ENCODE measurements at places on chromosomes 6 and 20.

GRCh38 chr6:40887079-40887791, 151.8 kb downstream of the UNC5CL start:
- DNase-seq: no peak

- DNase-seq: no peak
Observed at GRCh38 chr20:23513164-23513563, 22.2 kb downstream of the CST8 start.

- DNase-seq: no peak
Observed at GRCh38 chr6:41522780-41523548, 23.2 kb upstream of the FOXP4 start.

DNA sequence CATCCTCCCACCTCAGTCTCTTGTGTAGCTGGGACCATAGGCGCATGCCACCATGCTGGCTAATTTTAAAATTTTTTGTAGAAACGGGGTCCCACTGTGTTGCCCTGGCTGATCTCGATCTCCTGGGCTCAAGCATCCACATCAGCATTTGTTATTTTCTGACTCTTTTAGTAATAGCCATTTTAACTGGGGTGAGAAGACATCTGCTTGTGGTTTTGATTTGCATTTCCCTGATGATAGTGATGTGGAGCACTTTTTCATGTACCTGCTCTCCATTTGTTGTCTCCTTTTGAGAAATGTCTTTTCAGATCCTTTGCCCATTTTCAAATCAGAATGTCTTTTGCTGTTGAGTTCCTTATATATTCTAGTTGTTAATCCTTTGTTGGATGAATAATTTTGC, 22.2 kb upstream of the TULP4 start:
- DNase-seq: peak; percentile 20

DNA sequence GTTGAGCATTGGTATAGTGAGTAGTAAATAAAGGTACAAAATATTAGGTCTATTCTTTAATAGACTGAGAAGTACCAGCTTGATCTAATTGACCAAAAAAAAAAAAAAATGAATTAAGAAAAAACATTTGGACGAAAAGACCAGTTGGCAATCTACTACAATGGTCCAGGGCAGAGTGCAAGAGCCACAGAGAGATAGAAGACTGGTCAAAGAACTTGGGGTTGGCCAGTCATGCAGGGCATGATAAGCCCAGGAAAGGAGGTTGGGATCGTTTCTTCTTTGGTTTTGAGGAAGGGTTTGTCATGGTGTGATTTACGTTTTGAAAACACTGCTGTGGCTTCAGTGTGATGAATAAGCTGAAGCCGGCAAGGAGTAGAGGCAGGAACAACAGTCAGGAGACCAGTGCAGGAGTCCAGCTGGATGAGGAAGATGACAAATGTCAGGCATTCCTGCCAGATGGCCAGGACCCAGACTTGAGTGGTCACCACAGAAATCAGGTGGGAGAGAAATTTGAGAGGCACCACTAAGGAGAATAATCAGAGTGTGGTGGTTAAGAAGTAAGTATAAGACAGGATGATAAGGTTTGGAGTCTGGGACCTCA, 14.0 kb downstream of the SMLR1 start:
- DNase-seq: no peak

DNA sequence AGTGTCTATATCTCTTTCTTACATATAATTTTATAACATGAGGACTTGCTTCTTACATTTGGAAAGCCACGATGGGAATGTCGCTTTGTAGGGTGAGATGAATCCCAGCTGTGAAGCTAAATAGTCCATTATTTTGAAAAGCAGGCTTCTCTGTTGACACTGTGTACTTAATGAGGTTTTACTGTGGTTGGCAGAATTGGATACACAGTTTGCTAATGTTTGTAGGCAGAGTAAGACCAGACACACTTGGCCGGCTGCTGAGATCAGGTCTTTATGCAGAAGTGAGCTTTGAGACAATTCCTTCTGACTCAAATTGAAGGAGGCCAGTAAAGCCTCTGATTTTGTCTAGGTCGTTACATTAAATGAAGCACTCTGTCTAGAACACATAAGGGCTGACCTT, 93.0 kb downstream of the NDUFAF5 start:
- no peak for DNase-seq

DNA sequence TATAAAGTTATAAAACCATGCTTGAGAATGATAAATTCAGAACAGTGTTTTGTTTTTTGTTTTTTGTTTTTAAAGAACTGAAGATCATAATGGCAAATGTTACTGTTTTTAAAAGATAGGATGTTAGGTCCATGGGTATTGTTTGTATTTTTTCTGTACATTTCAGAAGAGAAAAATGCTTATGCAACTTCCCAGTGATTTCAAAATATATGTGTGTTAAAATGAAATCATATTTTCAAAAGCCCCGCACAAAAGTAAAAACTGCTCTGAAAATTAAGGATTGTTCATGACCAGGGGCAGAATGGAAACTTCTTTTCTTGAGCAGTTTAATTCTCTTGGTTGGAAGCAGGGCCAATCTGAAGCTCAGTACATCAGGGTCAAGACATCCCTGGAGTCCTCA, 109.2 kb upstream of the SIRPG start:
- no peak for DNase-seq

GRCh38 chr6:118815495-118815894, 78.5 kb upstream of the ASF1A start:
- DNase-seq: no peak
